ENCODE measurements at places on chromosomes 3 and 15.

GRCh38 chr15:72070817-72071447, 47.0 kb downstream of the MYO9A start:
- DNase-seq = no peak

- no peak for DNase-seq
These were observed 17.2 kb downstream of the CASR start for GRCh38 chr3:122200661-122201060.

- DNase-seq = no peak
These were observed 50.6 kb upstream of the SLC7A14 start for GRCh38 chr3:170636400-170636973.

GRCh38 chr3:111333642-111334041, 208.4 kb upstream of the CD96 start:
- no peak for DNase-seq

- DNase-seq = no peak
These were observed 24.7 kb upstream of the ATP10A start for GRCh38 chr15:25887870-25888269.

DNA sequence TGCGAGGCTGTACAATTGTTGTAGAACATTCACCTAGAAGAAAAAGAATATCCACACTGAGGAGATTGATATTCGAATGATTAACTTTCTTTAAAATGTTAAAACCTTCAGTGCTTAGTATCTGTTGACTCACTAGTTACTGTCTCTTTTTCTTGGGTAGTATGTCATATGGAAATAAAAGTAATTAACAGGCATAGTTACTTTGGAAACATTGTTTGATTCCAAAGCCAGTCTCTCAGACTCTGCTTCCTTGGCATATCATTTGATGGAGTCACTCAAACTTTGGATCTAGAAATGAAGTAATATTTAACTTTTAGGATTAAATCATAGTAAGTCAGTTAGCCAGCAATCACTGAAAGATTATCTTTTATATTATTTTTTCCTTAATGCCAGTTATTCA, 63.4 kb downstream of the MAP2K5 start:
- no peak for DNase-seq

- DNase-seq = peak; percentile 87
These were observed 79.7 kb downstream of the FBN1 start for GRCh38 chr15:48565560-48566482.

DNA sequence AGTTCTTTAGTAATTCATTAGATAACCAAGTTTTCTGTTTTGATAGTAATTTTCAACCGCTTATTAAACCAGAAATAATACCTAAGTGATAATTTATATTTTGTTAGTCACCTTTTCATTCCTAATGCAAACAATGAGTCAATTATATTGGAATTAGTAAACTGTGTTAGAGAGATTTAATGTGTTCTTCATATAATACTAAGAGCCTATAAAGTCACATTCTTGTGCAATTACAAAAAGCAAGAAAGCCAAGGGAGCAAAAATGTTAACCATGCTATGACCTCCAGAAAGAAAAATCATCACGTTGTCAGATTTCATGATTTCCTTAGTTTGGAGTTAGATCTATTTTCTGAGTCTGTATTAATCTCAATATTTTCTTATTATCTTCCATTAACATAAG, 108.8 kb upstream of the SAMMSON start:
- no peak for DNase-seq

- no peak for DNase-seq
These were observed 8.1 kb upstream of the STRA6 start for GRCh38 chr15:74210729-74211128.

GRCh38 chr3:112633191-112633590, 7.8 kb downstream of the CCDC80 start:
- no peak for DNase-seq

DNA sequence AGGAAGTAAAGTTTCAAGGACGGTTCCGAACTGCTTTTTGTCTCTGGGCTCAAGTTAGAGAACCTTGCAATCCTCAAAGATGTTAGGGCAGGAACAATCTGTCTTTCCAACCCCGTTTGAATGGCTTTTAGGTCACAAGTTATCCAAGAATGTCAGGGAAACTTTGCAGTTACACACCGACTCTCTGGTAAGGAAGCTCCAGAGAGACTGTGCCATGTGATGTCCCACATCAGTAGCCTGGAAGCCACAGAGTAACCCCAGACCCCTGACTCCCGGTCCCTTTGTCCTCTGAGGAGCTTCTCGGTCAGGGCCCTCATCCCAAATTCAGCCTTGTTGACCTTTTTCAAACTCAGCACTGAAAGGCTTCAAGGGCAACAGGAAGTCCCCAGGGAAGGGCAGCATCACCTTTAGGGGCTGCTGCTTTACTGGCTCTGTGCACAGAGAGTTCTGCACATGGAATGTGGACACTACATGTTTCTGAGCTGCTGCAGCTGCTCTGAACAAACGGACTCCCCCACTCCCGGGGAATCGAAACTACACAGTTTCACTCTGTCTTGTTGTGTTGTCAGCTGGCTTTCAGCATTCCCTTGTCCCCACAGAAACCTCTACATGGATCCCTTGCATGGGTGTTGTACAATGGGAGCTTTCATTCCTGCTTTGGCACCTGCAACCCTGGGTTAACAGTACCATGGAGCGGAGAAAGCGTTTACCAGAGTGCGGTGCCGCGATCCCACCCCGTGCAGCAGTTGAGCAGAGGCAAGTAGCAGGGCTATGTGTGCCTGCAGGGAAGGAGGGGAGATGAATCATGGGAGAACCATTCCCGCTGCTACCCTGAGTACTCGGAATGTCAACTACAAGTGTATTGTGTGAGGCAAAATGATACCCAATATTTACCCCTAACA, 408.2 kb upstream of the THBS1 start:
- DNase-seq = no peak

DNA sequence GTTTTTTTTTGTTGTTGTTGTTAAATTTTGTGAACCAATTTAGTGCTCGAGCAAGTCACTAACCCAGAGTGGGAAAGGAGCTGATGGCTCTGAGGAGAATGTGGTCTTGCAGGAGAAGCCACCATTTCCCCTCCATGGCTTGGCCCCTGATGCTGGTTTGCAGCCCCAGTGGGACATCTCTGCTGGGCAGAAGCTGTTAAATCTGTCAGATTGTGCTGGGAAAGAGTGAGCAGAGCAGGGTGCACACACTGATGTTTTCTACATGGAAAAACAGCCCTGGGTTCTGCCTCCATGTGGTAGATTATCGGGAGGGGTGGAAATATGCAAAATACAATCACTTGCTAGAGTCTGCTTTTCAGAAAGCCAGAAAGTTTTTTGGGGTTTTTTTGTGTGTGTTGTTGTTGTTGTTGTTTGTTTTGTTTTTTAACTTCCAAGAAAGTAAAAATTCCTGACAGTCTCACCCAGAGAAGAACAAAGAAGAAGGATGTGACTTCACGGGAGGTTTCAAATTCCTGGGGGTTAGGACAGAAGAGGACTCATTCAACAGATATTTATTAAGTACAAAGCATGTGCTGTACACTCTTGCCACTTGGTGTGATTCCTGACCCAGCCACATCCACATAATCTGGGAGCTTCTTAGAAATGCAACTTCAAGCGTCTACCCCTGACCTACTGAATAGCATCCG, 133.7 kb downstream of the FOXB1 start:
- DNase-seq = no peak

- no peak for DNase-seq
These were observed 82.4 kb downstream of the EBLN2 start for GRCh38 chr3:73143821-73144237.

DNA sequence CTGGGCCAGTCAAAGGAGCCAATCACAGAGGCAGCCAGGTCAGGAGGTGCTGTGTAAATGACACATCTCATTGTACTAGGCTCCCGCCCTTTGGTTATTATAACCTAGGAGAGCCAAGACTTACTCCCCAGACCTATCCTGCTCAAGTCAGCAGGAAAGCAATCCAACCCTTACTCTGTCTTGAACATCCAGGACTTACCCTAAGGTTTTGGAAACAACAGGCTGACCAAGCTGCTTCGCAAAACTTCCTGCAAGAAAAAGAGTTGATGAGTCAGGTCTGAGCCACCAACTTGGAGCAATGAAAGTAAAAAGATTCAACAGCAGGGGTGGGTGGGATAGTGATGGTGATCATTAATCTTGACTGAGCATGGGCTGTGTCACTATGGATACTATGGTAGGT, 144.4 kb downstream of the MYLK start:
- no peak for DNase-seq

DNA sequence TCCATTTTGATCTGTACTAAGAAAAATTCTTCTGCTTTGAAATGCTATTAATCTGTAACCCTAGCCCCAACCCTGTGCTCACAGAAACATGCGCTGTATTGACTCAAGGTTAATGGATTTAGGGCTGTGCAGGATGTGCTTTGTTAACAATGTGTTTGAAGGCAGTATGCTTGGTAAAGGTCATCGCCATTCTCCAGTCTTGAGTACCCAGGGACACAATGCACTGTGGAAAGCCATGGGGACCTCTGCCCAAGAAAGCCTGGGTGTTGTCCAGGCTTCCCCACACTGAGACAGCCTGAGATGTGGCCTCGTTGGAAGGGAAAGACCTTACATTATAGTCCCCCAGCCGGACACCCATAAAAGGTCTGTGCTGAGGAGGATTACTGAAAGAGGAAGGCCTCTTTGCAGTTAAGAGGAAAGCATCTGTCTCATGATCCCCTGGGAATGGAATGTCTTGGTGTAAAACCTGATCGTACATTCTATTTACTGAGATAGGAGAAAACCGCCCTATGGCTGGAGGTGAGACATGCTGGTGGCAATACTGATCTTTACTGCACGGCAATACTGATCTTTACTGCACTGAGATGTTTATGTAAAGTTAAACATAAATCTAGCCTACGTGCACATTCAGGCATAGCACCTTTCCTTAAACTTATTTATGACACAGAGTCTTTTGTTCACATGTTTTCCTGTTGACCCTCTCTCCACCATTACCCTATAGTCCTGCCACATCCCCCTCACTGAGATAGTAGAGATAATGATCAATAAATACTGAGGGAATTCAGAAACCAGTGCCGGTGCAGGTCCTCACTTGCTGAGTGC, 6.3 kb downstream of the PIGZ start:
- DNase-seq = no peak

- no peak for DNase-seq
These were observed 27.5 kb downstream of the ALCAM start for GRCh38 chr3:105394177-105394576.

GRCh38 chr15:62972814-62973213, 69.7 kb upstream of the TPM1 start:
- no peak for DNase-seq

- DNase-seq = no peak
These were observed 41.9 kb downstream of the RAD54L2 start for GRCh38 chr3:51580418-51580817.

- DNase-seq = no peak
These were observed 777 bp upstream of the EIF4A2 start for GRCh38 chr3:186782542-186783057.

- DNase-seq = no peak
These were observed 23.1 kb downstream of the AADAC start for GRCh38 chr3:151837057-151837456.

DNA sequence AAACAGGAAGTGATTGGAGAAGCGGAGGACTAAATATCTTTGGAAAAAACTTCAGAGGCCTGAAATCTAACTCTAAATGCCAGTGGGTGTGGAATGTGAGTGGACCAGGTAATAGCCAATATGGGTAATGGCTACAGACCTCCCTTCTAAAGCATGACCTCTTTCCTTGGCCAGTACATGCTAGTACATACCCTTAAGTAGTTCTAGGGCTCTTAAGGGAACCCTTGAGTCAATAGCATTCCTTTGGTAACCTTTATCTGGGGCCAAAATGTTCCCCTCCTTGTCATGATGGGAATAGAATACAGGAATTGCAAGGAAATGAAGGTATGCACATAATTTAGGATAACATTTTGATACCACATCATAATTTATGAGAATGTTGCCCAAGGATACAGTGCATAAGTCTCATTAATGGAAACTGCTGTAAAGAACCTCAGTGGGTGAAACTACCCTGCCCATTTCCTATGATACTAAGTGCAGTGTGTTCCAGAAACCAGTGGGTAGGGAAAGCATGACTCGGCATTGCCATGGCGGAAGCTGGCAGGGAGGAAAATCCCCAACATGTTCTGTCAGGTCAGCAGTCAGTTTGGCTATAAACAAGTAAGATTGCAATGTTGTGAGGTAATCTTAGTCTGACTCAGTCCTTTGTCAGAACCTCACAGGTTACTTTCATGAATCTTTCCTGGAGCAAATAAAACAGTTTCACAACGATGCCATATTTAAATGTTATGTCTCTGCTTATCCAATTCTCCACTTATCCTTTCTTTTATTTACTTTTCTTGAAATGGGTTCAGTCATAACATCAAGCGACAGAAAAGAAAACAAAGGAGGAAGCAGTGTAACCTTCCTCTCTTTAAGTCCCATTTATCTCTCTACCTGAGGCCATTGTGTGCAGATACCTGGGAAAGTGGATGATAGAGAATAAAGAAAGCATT, 23.5 kb upstream of the RAP2B start:
- no peak for DNase-seq

DNA sequence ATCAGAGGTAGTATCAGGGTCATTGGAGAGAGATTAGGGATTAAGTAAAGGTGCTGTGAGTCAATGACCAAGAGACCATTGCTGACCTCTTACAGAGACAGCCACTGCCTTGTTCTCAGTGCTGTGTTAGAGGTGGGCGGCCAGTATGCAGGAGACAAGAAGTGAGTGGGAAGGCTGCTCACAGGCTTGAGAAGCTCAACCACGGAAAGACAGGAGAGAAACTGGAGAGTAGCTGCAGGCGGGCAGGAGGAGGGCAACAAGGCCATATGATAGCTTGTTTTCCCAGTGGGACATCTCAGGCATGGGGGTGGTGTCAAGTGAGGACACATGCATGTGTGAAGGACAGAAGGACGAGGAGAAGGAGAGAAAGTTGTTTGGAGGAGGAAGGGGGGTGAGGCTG, 237.3 kb downstream of the PDCD6IP start:
- DNase-seq = no peak

- no peak for DNase-seq
These were observed 52.9 kb downstream of the BTLA start for GRCh38 chr3:112446343-112446742.

DNA sequence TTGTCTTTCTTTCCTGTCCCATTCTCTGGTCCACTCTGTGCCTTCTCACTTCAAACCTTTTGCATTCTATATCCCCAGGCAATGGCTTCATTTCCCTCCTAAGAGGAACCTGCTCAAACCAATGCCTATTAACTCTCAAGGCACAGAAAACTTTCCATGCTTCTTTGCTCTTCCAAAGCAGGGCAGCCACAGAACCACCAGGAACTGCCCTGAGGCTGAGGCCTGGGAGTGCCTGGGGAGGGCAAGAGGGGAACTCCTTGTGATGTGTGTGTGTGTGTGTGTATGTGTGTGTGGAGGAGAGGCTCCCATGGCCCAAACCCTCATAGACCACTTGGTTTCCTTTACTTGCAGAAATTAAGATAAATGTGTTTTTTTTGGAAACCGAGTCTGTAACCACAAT, 14.1 kb upstream of the PGPEP1L start:
- no peak for DNase-seq

DNA sequence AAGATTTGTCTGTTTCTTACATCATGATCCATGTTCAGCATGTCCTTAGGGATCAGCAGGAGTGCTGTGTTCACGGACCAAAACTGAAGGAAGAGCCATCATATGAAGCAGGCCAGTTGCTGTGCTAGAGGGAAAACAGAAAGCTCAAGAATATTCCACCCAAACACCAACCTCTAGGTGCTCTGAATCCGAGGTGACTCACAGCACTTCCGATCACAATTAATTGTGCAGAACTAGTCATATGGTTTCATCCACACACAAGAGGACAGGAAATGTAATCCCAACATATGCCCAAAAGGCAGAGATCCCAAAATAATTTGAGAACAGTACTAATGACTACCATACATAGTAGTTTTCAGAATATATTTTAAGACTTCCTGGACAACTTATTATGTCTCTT, 257.9 kb upstream of the KCNH8 start:
- no peak for DNase-seq

GRCh38 chr3:136842294-136842693, 19.7 kb upstream of the NCK1 start:
- DNase-seq = no peak
